ENCODE measurements at places on chromosomes 12 and 14.

GRCh38 chr12:53324113-53324778 is 2.8 kb upstream of the AAAS start:
- DNase-seq = no peak

DNA sequence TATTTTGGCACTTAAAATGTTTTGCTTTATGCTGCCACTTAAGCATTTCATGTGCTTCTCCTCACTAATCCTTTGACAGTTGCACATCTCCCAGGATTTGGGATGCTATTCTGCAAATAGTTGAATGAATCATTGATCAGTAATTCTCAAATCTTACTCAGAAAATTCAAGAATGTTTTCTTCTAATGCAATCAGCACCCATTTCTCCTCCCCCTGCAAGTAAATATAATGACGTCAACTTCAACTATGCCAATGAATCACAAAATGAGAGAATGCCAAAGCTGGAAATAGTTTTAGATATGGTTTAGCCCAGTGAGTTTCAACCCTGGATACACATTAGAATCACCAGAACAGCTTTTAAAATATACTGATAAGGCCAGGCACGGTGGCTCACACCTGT is 2.1 kb upstream of the BLOC1S1 start:
- no peak for DNase-seq

DNA sequence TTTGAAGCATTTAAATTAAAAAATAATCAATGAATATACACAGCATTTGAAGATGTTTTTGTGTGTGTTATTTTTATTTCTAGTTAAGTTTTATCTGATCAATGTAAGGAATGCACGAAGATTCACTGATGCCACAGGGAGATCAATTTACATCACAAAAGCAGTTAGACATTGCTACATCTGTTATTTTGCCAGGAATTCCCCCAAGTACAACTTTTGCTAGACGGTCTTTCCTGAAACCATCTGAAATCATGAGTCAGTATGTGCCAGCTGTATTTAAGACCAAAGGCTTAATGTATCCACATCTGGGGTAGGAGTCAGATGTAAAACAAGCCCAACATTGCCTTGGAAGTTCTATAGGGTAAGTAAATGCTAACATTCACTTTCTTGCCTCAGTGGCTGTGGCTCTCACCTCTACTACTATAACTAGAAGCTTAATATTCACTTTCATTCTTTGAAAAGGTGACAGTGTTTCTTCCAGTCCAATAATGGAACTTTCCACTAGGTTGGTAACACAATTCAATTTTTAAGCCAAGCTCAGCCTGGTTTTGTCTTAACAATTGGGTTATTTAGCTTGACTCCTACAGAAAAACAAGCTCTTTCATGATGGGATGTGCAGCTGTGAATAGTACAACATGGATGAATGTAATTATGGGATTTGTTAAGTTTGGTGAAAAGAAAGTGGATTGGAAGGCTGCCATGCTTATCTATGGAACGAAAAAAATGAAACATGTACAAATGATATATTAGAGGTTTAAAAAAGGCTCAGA is 385.4 kb upstream of the TMEM132C start:
- DNase-seq = no peak

DNA sequence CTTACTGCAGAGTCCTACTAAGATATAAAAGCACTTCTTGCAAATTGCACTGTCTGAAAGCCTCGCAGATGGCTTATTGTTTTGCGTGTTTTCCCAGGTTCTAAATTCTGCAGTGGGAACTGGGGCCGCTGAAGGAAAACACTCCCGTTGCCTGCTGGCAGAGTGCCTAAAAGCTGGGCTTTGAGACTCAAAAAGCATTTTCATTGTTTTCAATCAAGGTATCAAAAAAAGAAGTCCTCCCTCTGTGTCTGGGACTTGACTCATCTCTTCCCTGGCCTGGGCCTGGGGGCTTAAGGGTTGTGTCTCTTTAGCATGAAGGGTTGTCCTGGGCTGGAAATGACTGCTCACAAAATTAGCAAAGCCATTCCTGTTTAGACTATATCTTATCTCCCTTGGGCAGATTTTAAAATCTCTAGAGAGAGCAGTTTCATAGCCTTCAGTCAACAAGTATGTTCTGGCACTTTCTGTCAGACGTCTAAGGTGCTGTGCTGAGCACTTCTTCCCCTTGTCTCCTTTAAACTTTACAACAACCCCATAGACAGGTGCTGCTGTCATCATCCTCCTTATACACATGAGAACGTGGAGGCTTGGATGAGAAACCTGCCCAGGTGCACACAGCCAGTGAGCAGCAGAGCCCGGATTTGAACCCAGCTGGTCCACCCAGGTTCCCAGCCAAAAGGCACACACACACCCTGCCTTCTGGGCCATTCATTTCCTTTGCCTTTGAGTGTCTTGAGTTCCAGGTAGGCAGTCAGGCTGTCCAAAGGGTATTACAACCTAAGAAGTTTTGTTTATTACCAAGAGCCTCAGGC is 31.1 kb downstream of the ELK3 start:
- no peak for DNase-seq

DNA sequence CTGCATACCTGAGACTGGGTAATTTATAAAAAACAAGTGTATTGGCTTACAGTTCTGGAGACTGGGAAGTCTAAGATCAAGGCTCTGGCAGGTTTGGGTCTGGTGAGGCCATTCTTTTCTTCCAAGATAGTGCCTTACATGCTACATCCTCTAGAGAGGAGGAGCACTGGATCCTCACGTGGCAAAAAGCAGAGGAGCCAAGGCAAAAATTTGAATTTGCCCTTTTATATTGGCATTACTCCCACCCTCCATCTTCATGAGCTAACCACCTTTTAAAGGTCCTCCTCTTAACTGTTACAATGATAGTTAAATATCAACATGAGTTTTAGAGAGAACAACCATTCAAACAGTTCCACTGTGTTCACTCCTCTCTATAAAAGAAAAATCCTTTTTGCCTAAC is 286.3 kb upstream of the SEL1L start:
- no peak for DNase-seq

GRCh38 chr12:121678305-121678704 is 8.9 kb upstream of the MORN3 start:
- no peak for DNase-seq

GRCh38 chr12:91316907-91317269 is 134.3 kb upstream of the DCN start:
- no peak for DNase-seq

DNA sequence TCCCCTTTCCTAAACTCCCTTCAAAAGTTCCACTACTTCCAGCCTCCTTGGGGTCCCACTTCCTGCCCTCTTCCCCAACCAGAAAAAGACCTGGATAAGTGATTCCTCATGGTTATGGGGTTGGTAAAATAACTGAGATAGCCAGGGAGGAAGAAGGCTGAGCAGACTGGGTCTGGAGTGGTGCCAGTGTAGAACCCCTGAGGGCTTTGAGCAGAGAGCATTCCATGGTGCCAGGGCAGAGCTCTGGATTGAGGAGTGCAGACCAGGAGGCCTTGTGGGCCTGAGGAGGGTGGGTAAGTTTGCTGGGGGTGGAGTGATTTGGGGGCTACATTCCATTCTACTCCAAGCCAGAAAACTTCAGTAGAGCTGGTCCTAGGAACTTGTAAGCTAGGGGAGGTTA is 9.5 kb upstream of the CISTR start:
- DNase-seq = no peak

GRCh38 chr12:122840580-122841513 is 5.6 kb downstream of the HIP1R start:
- DNase-seq = no peak

DNA sequence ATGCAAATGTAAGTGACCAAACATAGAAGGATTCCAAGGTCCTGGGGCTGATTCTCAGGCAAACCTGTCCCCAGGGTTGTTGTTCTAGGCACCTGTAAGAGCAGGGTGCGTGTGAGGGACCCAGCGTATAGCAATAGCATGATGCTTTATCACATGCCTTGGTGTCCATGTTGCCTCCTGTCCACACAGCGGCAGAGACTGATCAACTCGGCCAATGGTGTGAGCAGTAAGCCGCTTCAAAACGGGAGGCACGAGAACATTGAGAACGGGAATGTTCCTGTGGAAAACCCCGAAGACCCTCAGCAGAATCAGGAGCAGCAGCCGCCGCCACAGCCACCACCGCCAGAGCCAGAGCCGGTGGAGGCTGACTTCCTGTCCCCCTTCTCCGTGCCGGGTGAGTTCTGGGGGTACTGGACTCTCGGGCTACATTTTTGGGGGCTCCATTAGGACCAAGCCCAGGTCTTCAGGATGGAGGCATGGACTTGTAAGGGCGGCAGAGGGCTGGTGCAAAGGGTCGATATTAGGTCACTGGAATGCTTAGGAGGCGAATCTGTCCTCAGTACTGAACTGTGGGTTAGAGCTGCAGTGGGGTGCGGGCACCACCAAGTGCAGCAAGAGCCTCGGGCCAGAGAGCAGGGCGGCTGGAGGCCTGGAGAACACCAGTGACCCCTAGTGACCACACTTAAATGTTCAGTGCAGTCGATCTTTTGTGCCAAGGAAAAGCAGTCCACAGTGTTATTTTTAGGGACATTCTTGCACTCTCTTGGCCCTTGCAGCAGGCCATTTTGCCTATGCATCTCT is 57.2 kb upstream of the RIN3 start:
- peak; percentile 35 for DNase-seq

- no peak for DNase-seq
Measured at GRCh38 chr12:111519083-111519482, 80.0 kb downstream of the ATXN2 start.

GRCh38 chr12:89117448-89118034 is 234.8 kb downstream of the DUSP6 start:
- DNase-seq = peak; percentile 57

- no peak for DNase-seq
Measured at GRCh38 chr14:48384821-48385220, 709.4 kb upstream of the MDGA2 start.

DNA sequence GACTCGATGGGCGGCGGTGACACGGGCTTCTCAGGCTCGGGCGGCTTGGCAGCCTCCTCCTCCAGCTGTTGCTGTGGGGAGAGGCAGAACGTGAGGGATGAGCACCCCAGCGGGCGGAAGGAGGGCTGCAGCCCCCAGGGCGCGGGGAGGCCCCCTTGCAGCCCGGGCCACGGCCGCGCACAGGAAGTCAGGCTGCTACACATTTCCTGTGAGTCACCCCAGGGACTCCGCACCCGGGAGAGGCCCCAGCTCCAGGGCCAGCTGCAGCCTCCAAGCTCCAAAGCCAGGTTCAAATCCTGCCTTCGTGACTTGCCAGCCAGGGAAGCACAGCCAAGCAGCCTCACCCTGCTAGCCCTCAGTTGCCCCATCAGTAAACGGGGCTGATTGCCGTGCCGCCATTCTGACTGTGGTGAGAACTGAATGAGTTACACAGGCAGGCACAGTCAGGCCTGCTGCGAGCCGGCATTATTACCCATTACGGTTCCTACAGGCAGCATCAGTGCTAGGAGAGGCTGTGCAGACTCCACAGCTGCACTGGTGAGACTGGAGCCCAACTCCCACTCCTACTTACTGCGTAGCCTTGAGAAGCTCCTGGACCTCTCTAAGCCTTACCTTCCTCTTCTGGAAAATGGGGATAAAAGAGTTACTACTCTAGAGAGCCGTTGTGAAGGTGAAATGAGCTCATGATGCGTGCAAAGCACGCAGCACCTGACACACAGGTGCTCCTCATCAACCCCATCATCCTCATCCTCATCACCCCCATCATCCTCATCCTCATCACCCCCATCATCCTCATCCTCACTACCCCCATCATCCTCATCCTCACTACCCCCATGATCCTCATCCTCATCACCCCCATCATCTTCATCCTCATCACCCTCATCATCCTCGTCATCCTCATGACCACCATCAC is 100.9 kb downstream of the NCOR2 start:
- no peak for DNase-seq

GRCh38 chr12:106071686-106072085 is 67.1 kb downstream of the NUAK1 start:
- DNase-seq = no peak

DNA sequence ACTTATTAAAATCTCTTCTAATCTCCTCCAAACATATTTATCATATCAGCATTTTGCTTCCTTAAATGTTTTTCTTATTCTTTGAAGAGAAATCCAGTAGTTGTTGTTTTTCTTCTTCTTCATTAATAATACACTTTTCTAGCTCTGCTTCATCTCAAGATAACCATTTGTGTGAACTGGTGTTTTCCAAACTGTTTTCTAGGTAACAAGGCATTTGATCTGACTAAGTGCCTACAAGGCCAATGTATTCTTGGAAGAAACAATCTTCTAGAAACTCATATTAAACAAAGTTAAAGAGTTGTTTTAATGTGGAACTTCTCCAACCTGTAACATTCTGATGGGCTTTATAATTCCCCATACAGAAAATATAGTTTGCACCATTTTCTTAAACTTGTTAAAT is 30.8 kb upstream of the IFNG start:
- no peak for DNase-seq

- no peak for DNase-seq
Measured at GRCh38 chr14:66507181-66507721, 696 bp upstream of the GPHN start.

- DNase-seq = no peak
Measured at GRCh38 chr14:68104518-68104917, 284.9 kb downstream of the RAD51B start.

GRCh38 chr12:13940335-13940865 is 41.0 kb downstream of the GRIN2B start:
- no peak for DNase-seq

DNA sequence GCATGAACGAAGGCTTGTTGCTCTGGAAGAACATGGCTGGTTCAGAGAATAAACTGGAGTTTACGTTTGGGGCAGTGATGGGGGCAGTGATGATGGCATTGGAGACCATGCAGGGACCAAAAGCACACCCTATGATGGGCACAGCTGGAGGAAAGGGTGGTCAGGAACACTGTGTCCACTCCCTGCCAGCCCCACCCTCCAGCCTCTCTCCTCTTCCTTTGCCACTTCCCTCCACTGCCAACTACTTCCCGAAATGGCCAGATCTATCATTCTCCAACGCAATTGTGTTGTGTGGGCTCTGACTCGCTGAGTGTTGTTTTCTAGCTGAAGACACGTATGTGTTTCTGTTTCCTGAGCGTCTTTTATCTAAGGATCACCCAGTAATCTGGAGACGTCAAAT is 39.3 kb upstream of the GSG1 start:
- DNase-seq = no peak

- DNase-seq = no peak
Measured at GRCh38 chr12:67222302-67222701, 46.9 kb upstream of the CAND1 start.

DNA sequence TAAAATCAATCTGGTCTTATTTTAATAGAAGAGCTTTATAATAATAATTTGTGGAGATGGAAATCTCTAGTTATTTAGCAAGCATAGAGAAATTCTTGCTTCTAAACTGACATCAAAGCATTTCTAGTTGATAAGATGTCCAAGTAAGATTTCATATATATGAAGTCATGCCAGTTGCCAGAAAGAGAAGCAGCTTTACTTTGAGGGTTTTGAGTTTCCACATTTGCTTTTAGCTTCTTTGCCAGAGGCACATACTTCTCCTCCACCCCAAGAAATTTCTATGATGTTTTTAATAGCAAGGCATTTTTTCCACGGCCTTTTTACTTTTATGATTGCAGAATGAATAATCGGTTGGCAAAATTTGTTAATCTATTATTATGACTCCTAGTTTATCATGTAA is 24.2 kb upstream of the YAF2 start:
- no peak for DNase-seq
